ENCODE measurements at places on chromosomes 2 and 18.

GRCh38 chr2:39990335-39990900, 211.4 kb upstream of the THUMPD2 start:
- no peak for DNase-seq

GRCh38 chr18:43195421-43195820, 79.9 kb upstream of the RIT2 start:
- DNase-seq, result no peak

DNA sequence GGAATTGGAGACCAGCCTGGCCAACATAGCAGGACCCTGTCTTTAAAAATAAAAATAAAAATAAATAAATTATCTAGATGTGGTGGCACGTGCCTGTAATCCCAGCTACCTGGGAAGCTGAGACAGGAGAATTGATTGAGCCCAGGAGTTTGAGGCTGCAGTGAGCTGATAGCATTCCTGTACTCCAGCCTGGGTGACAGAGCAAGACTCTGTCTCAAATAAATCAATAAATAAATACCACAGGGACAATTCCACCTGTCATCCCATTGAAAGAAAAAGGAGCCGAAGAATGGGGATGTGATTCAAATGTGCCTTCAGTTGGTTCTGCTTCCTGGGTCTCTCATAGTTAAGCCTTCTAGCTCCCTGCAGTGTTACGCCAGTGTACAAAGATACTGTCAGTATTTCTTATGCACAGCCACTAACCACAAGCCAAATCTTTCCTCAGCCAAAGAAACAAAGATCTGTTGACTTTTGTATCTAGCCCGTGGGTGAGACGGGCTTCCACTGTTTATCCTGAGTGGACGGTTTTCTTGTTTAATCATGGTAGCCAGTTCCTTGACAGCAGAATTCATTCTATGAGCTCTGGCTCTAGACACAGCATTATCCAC, 12.6 kb downstream of the LGALSL start:
- DNase-seq, result no peak

GRCh38 chr2:149028891-149029290, 9.6 kb upstream of the LYPD6B start:
- DNase-seq, result no peak

DNA sequence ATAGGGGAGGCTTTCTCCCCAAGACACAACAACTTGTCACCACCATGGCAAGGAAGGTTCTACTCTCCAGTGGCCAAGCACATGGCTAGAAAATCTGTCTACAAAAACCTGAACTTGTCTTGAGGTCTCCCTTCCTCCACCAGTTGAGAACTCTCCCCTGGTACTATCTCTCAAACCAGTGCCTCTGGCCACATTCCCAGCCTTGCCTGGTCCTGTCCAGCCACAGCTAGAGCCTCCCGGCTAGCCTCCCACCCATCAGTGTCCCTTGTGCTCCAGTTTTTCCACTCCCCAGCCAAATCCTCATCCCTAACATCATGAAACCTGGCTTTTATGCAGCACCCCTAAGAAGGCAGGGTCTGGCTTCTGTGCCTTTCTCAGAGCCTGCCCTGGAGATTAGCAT, 21.2 kb upstream of the FZD5 start:
- no peak for DNase-seq

GRCh38 chr2:205695460-205695991, 13.2 kb downstream of the NRP2 start:
- DNase-seq, result no peak

DNA sequence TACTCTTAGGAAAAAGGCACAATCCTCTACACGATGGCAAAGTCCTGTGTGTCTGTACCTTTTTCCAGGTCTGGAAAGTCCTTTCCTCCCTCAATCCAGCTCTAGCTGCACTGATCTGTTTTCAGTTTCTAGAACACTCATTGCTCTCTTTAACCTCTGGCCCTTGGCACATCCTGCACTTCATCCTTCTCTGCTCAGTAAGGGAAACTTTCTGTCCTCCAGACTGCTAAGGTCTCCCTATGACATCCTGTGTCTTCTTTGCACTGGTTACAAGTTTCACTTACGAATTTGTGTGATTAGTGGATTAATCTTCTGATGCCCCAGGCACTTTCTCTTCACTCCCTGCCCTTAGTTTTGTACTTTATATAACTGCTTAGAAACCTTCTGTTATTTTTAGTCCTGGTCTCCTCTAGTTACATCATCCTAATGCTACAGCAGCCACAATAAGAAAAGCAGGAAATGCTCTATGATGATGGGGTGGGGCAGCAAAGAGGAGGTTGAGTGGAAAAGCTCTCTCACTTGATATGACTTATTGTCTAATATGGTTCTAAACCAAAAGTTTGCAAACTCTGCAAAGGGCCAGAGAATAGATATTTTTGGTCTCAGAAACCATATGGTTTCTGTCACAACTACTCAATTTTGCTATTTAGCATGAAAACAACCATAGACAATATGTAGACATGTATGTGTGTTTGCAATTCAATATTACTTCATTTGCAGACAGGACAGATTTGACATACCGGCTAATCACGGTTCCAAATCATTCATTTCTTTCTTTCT, 568.2 kb downstream of the THSD7B start:
- DNase-seq, result no peak

DNA sequence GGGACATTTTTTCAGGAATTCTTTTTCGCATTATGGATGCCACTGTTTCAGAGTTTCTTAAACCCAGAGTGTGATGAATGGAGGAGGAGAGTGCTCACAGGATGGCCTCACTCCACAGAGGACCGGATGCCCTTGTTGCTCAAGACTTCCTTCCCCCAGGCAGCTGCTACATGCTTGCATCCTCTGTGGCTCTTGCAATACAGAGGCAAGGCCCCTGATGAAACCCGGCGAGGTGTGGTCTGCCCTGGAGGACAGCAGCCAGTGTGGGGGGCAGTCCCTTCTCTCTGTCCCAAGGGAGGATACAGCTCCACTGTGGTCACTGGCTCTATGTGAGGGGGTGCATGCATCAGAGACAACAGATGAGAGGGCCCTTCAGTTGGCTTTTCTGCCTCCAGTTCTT, 109.6 kb downstream of the SH3RF3 start:
- DNase-seq, result peak; percentile 97

DNA sequence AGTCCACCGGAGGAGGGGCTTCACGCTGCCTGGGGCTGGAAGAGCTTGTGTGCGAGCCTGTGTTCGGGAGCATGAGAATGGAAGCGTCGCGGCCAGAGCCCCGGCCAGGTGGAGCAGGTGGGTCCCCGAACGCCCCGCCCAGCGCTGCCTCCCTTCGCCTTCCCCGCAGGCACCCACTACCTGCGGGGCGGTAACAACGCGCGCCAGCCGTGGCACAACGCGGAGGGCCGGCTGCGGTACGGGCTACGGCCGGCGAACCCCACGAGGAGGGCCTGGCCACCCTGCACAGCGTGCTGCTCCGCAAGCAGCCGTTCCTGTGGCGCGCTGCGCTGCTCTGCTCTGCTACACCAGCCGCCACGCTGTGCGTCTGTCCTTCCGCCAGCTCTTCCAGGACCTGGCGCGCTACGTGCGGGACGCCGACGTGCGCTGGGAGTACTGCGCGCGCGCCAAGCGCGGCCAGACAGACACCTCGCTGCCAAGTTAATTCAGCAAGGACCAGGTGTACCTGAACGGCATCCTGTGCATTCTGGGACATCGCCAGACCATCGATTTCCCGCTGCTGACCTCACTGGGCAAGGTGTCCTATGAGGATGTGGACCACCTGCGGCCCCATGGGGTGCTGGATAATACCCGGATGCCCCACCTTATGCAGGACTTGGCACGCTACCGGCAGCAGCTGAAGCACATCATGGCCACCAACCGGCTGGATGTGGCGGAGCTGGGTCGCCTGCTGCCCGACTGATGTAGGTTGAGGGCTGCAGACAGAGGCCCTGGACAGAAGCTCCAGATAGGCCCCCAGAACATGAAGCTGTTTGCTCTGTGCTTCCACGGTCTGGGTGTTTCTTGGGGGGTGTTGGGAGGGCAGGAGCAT, 200.6 kb downstream of the NAPG start:
- no peak for DNase-seq

DNA sequence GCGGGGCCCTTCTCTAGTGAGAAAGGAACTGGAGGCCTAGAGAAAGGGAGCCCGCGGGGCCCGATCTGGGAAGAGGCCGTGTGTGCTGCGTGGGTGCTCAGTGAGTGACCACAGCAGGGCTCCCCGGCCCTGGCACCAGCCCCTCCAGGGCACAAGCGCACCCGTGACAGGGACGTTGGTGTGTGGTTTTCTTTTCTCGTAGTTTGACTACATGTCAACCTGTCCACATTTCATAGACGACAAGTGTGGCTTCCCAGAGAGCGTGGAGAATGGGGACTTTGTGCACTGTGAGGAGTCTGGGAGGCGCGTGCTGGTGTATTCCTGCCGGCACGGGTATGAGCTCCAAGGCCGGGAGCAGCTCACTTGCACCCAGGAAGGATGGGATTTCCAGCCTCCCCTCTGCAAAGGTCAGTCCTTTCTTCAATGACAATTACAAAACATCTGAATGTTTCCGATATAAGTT, 83.1 kb downstream of the TPO start:
- DNase-seq, result no peak

- DNase-seq, result no peak
These were observed 82.6 kb downstream of the ZNF532 start for GRCh38 chr18:58947136-58947732.

GRCh38 chr18:8839281-8839680, 133.9 kb downstream of the MTCL1 start:
- DNase-seq, result no peak

DNA sequence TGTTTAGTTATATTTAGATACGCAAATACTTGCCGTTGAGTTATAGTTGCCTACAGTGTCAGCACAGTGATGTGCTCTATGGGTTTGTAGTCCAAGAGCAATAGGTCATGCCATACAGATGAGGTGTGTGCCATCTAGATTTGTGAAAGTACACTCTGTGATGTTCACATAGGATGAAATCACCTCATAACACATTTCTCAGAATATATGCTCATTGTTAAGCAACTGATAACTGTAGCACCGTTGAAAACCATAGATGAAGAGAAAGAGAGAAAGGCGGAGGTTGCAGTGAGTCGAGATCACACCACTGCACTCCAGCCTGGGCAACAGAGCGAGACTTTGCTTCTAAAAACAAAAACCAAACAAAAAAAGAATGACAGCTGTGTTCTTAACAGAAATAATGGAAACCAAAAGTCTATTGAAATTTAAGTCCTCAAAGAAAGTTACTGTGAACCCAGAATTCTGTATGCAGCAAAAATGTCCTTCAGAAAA, 9.5 kb downstream of the DGKD start:
- DNase-seq, result no peak

- DNase-seq, result no peak
These were observed 29.2 kb upstream of the KCNF1 start for GRCh38 chr2:10882568-10882967.

GRCh38 chr18:40109252-40110049, 1845.6 kb upstream of the PIK3C3 start:
- no peak for DNase-seq

- no peak for DNase-seq
These were observed 115.6 kb downstream of the LPIN1 start for GRCh38 chr2:11862049-11862448.

GRCh38 chr2:196183528-196184231, 12.3 kb upstream of the STK17B start:
- no peak for DNase-seq

DNA sequence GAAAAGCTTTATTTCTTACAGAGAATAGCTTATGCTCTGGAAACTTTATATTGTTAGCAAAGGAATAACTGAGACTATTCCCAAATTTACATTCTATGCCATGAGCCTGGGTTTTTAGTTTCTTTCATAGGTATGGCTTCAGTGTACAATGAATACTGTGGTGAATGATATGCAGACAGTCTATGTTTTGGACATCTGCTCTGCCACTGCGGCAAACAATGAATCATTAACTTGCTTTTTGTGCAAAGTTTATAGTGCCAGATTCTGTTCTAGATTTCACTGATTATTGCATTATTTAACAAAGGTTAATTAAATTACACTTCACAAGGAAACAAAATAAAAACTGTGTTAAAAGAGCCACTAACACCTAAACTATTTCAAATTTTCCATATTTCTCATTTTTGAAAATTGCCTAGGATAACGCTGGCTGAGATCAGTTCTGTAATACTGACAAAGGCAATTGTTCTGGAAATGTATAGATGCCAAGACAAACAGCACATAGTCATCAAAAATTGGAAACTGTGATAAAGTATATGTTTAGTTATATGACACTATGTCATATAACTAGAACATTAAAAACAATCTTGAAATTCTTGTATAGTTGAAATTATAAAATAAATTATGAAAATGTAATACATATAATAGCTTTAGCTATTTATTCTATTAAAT, 74.7 kb downstream of the ITSN2 start:
- no peak for DNase-seq

DNA sequence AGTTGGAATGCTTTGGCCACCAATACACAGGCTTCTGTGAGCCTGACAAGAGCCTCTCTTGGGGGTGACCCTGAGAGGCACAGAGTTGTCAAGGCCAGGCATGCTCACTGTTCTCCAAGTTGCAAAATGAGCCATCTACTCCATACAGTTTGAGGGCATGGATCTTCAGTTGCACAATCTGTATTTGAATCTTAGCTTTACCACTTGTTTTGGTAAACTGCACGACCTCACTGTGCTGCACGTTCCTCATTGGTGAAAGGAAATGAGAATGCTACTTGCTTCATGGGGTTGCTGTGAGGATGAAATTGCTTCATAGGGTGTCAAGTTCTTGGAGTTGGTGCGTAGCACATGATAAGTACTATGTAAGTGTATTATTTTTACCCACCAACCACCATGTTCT, 12.0 kb upstream of the HAAO start:
- DNase-seq, result peak; percentile 91

DNA sequence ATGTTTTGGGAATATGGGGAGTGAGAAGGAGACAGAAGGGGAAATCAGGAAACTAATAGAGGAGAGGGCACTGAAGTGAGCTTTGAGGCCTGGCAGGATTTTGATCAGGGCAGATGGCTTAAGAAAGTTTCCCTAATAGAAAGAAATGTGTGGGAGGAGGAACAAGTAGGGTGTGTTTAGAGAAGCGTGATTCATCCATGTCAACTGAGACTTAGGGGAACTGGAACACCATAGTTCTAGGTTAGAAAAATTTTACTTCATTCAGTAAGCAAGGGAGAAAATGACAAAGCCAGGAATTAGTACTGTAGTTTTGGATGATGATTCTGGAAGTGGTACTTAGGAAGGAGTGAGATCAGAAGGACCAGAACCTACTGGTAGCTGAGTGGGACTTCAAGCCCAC, 296.0 kb downstream of the PLCL1 start:
- no peak for DNase-seq

DNA sequence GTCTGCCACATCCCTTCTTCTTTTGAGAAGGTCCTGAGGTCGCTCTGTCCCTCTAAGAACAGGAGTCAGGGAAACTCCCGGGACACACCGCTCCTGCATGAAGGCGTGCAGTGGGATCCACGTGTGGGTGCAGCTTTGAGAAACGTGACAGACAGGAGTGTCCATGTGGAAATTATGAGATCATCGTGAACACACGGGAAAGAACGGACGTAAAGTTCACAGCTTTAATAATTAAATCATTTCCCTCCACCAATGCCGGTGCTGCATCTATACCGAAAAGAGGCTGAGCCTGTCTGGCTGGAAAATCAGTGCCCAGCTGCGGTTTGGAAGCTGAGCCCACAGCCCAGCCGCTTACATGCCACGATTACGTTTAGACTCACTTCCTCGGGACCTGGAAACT, 372.4 kb upstream of the SALL3 start:
- DNase-seq, result no peak

All from AML-193 (cell line).